ENCODE measurements at places on chromosomes 4 and X. TPM values are rescaled to one million over a fixed set of nuclear protein-coding genes. Genes with fewer than 3 reads are reported as not detected.
A peak's percentile ranks its signal among the peaks of the same experiment; 100 is the strongest.

DNA sequence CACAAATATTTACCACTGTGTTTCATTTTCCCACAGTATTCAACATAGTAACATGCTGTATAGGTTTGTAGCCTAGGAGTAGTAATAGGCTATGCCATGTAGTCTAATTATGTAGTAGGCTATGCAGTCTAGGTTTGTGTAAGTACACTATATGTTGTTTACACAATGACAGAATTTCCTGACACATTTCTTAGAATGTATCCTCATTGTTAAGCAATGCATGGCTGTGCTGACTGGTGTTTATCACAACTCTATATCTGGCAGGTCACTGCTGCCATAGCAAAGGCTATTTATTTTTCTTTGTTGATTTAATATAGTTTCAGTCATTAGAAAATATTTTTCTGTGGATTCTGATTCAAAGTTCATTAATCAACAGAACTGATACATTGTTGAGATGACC is 108.3 kb upstream of the TEX13A start:
- H3K4me1 ChIP-seq, result no peaks in the 10 kb centered on the region
- H3K4me3 ChIP-seq, result no peak overlapping the region
- H3K27me3 ChIP-seq, result no peaks in the 10 kb centered on the region
- no peaks in the 10 kb centered on the region for H3K36me3 ChIP-seq
- H3K27ac ChIP-seq, result no peak overlapping the region

DNA sequence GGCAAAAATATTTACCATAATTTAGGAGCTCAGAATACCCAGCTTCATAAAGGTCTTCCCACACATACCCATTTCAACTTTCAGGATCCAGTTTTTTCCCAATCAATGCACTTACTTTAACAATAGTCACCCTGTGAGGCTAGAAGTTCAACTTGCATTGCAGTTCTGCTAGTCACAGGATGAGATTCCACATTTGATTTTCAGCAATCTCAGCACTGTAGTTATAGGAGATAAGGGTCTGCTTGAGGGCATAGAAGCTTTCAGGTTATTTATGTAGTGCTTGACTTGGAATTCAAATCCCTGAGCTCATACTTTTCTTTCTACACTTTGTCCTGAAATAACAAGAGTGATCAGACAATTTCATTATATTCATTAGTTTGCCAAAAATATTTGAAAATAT is 78.3 kb upstream of the IL2 start:
- no peaks in the 10 kb centered on the region for H3K27me3 ChIP-seq
- H3K27ac ChIP-seq, result no peak overlapping the region
- H3K36me3 ChIP-seq, result no peaks in the 10 kb centered on the region
- no peak for DNase-seq
- no peak overlapping the region for H3K4me3 ChIP-seq

DNA sequence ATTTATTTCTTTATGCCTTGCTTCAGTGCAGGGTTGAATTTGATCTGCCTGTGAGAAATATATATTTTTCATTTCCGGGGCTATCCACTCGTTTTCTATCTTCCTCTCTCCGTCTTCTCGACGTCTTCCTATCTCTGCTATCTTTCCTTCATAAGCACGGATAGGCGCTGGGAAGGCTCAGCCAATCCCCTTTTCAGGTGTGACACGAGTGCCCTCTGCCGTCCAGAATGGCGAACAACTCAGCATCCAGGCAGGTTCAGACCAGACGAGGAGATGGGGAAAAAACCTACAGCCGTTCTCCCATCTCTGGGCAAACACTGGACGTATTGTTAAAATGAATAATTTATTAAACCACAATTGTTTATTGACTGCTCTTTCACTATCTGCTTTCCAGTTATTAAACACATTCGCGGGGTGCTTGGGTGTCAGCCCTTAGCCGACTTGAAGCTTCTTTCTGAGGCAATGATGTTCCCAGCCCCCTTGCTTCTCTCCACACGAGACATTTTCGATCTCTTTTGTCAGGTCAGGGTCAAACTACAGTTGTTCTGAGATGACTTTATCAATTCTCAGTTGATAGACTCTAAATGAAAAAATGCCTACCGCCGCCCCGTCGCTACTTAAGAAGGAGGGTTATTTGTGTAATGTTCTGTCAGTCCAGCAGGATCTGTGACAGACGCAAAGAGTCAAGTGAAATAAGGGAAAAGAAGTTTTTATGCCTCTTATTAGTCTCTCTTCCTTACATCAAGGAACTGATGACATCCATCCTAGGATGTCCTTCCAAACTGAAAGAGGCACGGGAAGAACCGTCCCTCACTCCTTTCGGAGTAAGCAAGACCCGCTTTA is 96.3 kb upstream of the NOCT start:
- peak; percentile 72 for DNase-seq
- H3K36me3 ChIP-seq, result no peaks in the 10 kb centered on the region
- H3K27ac ChIP-seq, result no peak overlapping the region
- no peaks in the 10 kb centered on the region for H3K27me3 ChIP-seq

BEND2 gene
- total RNA-seq, result not detected
